ENCODE measurements at places on chromosomes 1 and 21.

DNA sequence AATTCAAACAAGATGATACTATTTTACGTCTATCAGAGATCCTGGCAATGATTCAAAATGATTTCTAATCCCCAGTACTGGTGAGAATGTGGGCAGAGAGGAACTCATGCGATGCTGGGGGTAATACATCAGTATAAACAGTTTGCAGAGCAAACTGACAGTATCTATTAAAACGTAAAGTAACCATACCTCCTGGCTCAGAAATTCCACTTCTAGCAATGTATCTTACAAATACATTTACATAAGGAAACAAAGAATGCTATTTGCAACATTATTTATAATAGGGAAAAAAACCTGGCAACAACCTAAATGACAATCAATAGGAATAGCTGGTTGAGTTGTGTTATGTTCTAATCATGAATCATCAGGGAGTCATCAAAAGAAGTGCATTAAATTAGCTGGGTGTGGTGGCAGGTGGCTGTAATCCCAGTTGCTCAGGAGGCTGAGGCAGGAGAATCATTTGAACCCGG, 15.9 kb downstream of the RCAN1 start:
- DNase-seq: peak; percentile 91

DNA sequence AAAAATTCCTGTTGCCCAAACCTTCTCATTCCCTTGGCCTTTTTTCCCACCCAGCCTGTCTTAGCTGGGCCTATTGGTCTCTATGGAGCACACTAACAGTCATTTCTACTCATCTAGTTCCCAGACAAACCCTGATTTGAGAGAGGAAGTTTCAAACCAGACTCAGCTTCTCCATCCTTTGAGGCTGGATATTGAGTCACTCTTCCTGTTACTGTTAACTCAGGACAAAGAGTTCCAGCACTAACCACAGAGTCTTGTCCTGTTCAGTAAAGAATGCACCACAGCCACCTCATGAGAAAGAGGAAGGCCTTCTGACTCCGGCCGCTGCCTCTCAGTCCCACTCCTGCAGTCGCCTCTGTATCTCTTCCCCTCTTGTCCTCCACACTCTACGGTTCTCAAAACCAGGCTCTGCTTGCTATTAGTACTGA, 137.8 kb downstream of the PTPRC start:
- DNase-seq: no peak

DNA sequence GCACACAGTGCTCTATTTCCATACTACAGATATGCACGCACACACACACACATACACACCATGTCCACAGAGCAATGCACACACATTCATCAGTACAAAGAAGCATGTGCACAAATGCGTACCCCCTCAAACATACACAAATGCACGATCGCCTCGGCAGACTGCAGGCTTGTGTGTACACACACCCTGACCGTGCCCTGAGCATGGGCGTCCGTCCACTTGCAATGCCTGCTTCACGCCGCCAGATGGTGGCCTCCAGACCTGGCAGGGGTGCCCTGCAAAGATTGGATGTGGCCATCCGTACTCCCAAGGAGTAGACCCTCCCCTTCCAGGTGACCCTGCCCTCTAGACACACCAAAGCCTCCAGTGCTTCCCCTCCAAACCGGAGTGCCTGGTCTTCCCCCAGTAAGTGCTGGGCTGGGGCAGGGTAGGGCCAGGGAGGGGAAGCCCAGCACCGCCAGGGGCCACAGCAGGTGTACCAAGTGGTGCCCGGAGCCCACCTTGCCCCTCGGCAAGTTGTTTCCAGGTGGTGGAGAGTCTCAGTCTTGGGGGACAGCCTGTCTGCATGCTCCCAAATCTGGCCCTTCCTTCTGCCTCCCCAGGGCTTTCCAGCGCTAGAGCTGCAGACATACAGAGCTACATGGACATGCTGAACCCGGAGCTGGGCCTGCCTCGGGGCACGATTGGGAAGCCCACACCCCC, 20.6 kb downstream of the ESPN start:
- DNase-seq: no peak

GRCh38 chr1:61259379-61260148, 177.2 kb downstream of the NFIA start:
- no peak for DNase-seq

DNA sequence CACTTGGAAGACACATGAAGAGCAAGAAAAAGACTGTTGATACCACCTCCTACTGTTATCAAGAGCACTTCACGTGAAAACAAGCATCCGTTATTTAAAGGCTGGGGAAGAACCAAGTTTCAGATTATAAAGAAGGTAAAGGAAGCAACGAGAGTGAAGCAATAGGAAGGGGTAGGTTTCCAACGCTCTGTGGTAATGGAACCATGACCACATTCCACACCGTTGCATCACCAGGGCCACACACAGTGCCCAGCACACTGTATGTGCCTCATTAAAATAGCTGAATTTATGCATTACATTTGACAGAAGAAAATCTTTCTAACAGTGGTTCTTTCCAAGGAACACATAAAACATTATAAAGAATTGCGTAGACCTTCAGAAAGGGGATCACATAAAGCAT, 435.8 kb downstream of the MRPL39 start:
- no peak for DNase-seq

DNA sequence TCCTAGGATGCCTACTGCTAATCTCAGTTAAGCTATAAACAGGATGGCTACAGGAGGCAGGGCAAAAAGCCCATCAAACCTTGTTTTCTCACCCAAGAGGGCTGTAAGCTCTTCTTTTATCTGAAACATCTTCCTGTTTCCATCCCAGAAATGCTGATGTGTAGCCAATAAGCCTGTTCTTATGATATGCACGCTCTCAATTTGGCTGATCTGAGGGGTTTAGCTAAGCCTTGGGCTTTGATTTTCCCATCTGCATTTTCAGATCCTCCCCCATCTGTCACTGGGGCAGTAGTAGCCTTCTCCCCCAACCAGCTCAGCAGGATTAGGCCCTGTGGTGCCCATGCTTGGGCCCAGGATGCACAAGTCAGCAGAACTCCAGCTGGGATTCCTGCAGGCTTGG, 105.0 kb downstream of the BRINP2 start:
- no peak for DNase-seq

- DNase-seq: no peak
Observed at GRCh38 chr1:95093296-95093695, 20.5 kb upstream of the ALG14 start.

DNA sequence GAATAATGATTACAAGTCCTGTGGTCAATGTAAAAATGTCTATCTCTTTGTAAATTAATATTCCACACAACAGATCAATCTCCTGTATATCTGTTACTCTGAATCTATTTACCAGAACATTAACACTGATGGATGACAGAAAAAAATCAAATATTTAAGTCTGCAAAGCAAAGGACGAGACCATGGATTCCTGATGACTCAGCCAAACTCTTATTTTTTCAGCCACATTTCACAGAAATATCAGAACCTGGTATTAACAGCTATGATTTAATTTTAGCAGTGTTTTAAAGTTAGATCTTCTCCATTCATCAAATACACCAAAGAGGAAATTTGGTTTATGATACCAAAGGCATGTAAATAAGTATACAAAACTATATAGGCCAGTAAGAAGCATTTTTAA, 46.1 kb downstream of the FAF1 start:
- DNase-seq: no peak

GRCh38 chr1:5705751-5706150, 286.5 kb downstream of the NPHP4 start:
- DNase-seq: no peak

- DNase-seq: no peak
Observed at GRCh38 chr1:181777286-181777685, 284.2 kb downstream of the ZNF648 start.

GRCh38 chr1:95542936-95543335, 308.9 kb downstream of the RWDD3 start:
- no peak for DNase-seq

DNA sequence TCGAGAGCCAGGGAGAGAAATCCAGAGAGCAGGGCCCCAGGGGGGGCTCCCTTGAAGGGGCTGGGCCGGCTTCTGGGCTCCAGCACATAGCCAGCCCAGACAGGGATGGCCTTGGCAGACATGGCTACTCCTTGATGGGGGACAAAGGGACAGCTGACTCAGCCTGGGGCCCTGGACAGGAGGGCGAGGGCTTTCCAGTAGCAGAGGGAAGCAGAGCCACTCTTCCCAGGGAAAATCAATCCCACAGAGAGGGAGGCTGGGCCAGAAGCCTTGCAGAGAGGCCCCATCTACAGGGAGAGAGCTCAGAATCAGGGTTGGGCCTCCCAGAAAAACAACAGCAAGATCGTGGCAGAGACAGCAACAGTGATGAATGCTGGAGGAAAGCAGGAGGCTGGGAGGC, 15.6 kb downstream of the IGFN1 start:
- DNase-seq: no peak

GRCh38 chr1:14738235-14738634, 139.8 kb downstream of the KAZN start:
- DNase-seq: peak; percentile 91

DNA sequence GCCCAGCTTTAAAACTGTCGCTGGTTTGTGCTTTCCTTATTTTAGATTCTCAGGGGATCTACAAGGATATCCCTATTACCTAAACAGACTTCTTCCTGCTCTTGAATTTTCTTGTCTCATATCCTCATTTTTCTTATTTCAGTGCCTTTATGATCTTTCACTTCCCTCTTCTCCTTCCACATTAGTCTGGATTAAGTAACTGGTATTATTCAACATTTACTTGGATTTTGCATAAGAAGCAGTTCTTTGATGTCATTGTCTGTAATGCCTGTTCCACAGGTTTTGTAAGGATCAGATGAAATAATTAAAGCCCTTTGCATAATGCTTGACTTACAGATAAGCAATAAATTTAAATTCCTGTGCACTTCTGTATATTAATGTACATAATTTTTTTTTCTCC, 26.5 kb downstream of the CXADR start:
- DNase-seq: no peak

Measured in NCI-H748 treated with DMSO at 0.1 percent for 48 hours (cell line).